ENCODE measurements at places on chromosomes 1 and 21. TPM values are rescaled to one million over a fixed set of nuclear protein-coding genes. Genes with fewer than 3 reads are reported as not detected.

The TDRD5 gene
- polyA plus RNA-seq, result not detected

The BSND gene
- polyA plus RNA-seq, result not detected

The FAM163A gene
- not detected for polyA plus RNA-seq

The C8B gene
- not detected for polyA plus RNA-seq

The GBP7 gene
- not detected for polyA plus RNA-seq

The SHE gene
- polyA plus RNA-seq, result not detected

The DYRK3 gene
- 0.31 TPM for polyA plus RNA-seq

The PRKAA2 gene
- polyA plus RNA-seq, result not detected

The CSRP1 gene
- polyA plus RNA-seq, result 53.4 TPM

The KCNE2 gene
- polyA plus RNA-seq, result not detected

The PYHIN1 gene
- polyA plus RNA-seq, result 37.8 TPM

The PROK1 gene
- polyA plus RNA-seq, result not detected

All from IgD-negative memory B cell (primary cell).